ENCODE measurements at places on chromosomes 7 and 10.

- no peak for DNase-seq
Measured at GRCh38 chr10:133267829-133268228, 8.8 kb downstream of the ADAM8 start.

- no peak for DNase-seq
Measured at GRCh38 chr10:546971-547590, 142.4 kb downstream of the DIP2C start.

DNA sequence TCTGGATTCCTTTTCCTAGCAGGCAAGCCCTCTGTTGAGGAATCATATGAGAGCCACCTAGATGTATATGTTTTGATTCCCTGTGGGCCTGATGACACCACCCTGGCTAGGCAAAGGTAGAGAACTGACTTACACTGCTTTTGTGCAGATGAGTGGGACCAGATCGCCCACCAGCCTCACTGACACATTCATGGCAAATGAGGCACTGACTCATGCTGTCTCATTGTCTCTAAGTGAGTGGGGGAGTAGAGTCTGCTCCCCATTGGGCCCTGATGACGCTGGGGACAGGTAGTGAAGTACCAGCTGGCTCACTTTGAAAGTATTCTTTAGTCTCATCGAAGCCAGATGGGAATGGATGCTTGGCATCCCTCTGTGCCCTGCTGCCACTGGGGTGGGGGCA, 326.3 kb downstream of the ABCA13 start:
- DNase-seq: no peak

DNA sequence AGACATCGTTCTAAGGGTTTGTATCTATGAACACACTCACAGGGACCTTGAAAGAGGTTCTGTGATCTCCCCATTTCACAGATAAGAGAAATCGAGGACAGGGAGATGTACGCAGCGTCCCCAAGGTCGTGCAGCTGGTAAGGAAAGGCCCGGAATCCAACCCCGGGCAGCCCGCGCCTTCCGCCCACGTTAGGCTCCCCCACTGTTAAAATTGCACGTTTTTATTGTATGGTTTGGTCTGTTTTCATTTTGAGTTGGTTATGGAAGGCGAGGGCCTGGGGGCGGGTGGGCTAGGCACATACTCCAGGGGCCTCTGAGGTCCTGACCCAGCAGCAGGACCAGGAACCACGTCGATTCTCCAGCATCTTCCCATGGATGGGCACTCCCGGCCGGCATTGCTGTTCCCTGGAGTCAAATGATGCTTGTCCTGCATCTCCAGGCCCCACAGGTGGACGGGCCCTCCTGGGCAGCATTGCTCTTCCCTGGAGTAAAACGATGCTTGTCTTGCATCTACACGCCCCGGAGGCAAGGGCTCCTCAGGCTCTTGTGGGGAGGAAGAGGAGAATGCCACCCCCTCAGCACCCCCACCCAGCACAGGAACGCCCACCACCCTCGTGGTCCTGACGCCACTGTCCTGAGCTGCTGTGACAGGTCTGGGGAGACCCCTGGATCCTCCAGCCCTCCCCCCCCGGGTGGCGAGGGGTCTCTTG, 65.9 kb downstream of the PDGFA start:
- no peak for DNase-seq

DNA sequence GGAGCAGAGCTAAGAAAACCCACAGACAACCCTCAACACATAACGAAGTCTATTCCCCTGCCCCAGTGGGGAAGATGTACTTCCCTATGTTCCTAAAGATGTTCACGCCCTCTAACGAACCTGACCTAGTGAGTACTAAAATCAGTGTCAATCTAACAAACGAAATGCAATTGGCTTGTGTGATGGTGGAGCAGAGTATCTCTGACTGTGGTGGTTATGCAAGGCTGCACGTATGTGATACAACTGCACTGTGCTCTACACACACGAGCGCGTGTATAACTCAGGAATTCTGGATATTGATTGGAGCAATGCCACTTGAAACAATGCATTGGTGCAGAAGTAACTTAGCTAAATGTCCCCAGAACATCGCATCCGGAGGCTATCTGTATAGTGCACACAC, 1.3 kb downstream of the ANKRD16 start:
- DNase-seq: no peak

DNA sequence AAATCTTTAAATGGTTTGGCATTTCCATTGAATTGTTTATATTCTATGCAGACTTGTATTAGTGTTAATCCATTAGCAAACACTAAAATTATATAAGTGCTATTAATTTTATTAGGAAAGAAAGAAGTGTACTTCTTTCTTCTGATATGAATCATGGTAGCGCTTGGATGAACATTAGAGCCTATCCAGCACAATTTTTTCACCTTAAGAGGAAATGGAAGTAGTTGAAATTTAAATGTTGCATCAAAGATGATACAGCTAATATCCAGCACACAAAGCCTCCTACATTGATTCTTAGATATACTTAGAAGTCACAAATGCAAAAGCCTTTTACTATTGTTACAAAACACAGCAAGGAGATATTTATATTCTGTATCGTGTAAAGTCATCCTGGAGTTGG, 174.5 kb downstream of the AHR start:
- no peak for DNase-seq

- no peak for DNase-seq
Measured at GRCh38 chr10:68559841-68560185, 324 bp upstream of the TET1 start.
